ENCODE measurements at places on chromosomes 7 and 10.

- DNase-seq: no peak
Observed at GRCh38 chr10:71939861-71940474, 24.2 kb upstream of the CHST3 start.

- no peak for DNase-seq
Observed at GRCh38 chr10:30352377-30352776, 3.3 kb upstream of the MTPAP start.

GRCh38 chr7:92460109-92460508 is 12.8 kb downstream of the GATAD1 start:
- DNase-seq: no peak

DNA sequence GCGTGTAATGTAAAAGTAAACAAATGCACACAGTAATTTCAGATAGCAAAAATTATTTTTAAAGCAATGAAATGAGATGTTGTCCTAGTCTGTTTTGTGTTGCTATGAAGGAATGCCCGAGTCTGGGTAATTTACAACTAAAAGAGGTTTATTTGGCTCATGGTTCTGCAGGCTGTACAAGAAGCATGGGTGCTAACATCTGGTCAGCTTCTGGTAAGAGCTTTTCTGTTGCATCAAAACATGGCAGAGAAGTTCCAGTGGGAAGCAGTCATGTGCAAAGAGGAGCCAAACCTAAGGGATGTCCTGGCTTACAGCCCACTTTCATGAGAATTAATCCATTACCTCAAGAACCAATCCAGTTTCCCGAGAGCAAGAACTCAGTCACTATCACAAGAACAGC is 62.9 kb upstream of the MNX1 start:
- no peak for DNase-seq

DNA sequence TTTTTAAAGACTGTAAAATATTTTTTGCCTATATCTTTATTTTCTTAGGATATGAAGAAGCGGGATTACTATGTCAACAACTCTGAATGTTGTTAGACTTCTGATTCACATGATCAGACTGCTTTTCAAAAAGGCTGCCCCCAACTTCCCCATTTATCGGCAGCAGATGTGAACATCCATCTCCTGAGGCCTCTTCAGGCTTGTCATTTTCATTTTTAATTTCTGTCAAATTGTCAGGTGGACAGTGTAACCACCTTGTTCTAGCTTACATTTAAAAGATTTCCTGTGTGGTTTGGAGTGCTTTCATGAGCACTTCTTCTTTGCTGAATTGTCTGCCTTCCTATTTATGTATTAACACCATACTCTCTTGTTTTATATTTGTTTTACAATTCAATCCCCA is 78.8 kb upstream of the GSDME start:
- no peak for DNase-seq

- DNase-seq: no peak
Observed at GRCh38 chr10:28669227-28670173, 7.8 kb upstream of the BAMBI start.

- DNase-seq: no peak
Observed at GRCh38 chr7:32289651-32290414, 200.3 kb downstream of the LSM5 start.

- no peak for DNase-seq
Observed at GRCh38 chr10:42987121-42987541, 89.7 kb upstream of the RET start.

GRCh38 chr7:49631960-49632359 is 141.5 kb upstream of the VWC2 start:
- DNase-seq: no peak

DNA sequence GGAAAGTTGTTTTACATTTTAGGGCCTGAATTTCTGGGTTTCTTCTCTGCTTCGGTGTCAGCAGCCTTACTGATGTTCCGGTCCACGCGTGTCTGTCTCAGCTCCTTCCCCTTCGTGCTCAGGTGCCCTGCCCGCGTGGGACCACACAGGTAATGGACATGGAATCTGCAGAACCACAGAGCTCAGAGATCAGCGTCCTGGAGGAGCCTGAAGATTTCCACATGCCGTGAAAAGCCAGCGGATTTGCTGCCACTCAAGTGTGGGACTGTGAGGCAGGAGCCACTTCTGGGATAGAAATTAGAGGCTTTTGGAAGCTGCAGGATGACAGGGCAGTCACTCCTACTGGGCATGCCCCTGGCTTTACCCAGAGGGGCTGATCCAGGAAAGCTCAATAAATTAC is 666.1 kb upstream of the FOXK1 start:
- DNase-seq: no peak

DNA sequence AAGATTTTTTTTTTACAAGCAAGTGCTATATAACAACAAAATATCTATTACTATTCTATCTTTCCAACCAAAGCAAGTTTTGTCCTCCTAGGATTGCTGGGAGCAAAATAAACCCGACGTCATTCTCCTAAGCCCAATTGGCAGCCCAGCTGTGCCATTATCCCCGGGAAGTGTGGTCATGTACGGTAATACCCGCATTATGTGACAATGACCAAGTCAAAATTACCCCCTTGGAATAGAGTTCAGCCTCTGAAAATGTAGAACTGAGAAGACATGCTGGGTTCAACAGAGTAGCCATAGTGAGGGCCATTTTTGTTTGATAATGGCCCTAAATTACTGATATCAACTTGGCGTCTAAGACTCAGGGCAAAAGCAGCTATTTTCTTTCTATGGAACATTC is 215.5 kb downstream of the LRRTM3 start:
- no peak for DNase-seq

DNA sequence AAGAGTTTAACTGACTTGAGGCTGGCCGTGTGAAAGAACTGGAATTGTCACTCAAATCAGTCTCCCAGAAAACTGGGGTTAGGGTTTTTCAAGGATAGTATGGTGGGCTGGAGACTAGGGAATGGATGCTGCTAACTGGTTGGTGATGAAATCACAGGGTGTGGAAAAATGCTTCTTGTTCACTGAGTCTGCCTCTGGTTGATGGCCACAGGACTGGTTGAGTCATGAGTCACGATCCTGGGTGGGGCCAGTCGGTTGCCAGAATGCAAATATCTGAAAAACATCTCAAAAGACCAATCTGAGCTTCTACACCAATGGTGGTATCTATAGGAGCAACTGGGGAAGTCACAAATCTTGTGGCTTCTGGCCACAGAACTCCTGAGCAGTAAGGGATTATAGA is 16.3 kb upstream of the BAMBI start:
- no peak for DNase-seq

DNA sequence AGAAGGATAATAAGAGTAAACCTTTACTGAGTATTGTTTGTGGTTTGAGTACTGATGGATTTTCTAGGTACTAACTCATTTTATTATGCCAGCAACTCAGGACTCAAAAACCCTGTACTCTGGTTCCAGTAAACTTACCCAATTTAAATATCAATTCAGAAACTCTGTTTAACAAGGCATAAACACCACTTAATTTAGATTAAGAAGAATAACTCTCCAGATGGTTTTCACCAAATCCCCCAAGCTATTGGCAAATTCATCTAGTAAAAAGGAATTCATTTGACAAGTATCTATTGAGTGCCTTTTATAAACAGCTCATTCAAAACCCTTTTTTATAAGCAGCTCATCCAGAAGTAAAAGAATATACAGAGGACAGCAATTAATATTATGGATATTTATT is 572.4 kb downstream of the PHTF2 start:
- DNase-seq: no peak

GRCh38 chr10:100979791-100980272 is 7.5 kb downstream of the MRPL43 start:
- no peak for DNase-seq

DNA sequence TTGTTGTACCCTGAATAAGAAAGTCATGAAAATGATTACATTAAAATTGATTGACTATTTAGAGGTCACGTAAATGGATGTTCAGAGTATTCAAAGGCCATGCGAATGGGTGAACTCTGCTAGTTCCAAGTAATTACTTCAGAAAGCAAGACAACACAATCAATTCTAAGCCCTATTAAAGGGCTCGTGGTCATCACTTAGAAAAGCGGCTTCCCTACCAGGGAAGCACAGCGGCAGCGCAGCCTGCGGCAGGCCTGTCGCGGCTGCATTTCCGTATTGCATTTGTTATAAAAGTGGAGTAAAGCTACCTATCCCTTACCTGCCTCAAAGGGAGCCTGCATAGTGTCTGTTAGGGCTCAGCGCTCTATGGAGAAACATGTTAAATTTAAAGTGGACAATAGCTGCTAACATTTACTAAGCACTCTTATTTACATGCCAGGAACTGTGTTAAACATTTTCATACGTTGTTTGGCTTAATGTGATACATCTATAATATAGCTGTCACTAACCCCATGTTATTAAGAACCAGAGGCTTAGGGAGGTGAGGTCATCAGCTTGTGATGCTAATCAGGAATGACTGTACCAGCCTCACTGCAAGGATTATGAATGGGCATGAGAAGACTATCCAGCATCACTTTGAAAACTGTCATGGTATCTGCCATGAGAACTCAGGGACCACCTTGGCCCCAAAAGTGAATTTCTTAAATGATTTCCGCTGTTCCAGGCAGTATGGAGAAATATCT is 187.5 kb downstream of the CELF2 start:
- DNase-seq: no peak

DNA sequence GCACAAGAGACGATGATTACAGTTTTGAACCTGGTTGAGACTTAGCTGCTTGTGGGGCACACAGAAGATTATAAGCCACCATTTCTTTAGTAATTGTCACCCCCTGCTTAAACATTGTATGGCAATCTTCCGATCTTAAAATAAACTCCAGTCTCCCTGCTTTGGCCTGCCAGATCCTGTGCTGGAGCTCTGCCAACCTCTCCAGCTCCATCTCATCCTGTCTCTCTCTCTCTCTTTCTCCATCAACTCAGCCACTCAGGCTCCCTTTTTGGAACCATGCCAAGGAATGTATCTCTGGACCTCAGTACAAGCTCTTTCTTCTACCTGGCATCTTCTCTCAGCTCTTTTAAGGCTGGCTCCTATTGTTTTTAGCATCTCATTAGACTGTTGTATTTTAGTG is 1053.2 kb downstream of the REEP3 start:
- DNase-seq: no peak

GRCh38 chr10:101047268-101047667 is 14.5 kb upstream of the KAZALD1 start:
- DNase-seq: no peak

GRCh38 chr7:147033641-147034040 is 917.0 kb downstream of the CNTNAP2 start:
- no peak for DNase-seq

GRCh38 chr10:33157103-33157502 is 177.4 kb downstream of the NRP1 start:
- DNase-seq: no peak

DNA sequence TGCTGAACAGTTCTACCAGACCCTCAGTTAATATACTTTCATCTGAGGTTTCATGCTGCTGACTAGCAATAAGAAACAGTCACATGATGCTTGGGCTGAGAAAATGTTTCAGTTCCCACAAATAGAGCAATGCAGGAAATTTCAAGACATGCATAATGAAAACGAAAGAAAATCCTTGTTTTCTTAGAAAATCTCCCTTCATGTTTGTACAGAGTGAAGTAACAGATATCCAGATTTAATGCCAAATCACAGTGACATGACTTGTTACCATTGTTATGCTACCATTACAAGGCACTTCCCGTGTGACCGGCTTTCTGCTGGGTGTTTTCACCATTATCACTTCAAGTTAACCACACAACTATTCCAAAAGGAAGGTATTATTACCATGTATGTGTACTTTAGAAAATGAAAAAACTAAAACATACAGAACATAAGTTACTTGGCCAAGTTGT is 121.7 kb downstream of the DOCK4 start:
- DNase-seq: no peak

DNA sequence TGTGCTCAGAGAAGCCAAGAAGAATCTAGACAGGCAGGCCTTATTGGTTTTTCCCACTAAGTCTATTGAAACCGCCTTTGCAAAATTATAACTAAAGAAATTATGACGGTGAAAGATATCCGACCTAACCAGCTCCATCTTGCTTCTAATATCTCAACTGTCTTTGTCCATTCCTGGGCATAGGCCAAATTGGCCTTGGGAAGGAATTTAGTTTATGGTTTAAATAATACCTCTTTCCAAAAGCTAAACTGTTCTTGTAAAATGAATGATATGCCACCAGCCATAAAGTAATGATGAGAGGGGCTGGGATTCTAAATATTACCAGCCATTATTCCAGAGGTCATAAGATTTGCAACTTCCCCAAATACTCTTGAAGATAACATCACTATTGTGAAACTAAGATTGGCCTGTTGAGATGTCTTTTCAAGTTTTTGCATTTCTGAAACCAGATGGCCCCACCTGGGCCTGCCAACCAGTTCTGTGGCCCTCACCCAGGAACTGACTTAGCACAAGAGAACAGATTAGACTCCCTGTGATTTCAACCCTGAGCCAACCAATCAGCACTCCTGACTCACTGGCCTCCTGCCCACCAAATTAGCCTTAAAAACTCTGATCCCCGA is 41.2 kb upstream of the SLC35G1 start:
- DNase-seq: no peak

GRCh38 chr10:8444630-8445029 is 390.1 kb downstream of the GATA3 start:
- peak; percentile 17 for DNase-seq

DNA sequence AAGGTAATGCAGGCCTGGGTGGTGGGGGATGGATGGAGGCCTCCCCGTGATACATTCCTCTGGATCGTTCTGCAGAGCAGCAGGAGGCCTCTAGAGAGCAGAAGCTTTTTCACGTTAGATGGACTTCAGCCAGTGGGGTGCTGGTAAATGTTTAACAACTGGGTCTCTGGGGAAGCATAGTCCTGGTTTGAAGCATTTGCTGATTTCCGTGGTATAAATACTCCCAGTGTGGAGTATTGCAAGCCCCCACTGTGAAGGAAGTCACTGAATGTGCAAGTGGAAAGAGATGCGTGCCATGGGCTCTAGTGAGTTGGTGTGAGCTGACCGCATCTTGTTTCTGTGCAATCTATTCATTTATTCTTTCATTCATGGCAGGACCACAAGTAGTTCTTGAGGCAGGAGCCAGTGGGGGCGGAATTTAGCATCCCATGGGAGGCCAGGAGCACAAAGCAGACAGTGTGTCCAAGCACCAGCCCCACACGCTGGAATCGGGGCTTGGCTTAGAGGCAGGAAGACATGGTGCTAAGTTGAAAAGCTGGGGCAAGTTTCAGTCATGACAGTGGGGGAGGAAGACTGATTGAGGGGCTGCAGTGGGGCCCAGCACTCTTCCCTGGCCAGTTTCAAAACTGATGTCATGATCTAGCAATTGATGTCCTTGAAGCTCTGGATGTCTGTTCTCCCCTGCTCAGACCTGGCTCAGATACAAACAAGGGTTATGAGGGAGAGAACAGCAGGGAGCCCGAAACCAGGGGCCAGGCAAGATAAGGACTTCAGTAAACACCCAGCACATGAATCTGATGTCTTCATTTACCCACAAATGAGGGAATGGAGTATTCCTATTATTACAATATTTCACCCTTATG is 280.9 kb upstream of the LYZL1 start:
- no peak for DNase-seq

All from activated CD4-positive, alpha-beta T cell treated with anti-CD3 and anti-CD28 coated beads, Interleukin-2, amount 50 U/mL, for 4 hours (primary cell).